ENCODE measurements at places on chromosomes 1 and 21.

DNA sequence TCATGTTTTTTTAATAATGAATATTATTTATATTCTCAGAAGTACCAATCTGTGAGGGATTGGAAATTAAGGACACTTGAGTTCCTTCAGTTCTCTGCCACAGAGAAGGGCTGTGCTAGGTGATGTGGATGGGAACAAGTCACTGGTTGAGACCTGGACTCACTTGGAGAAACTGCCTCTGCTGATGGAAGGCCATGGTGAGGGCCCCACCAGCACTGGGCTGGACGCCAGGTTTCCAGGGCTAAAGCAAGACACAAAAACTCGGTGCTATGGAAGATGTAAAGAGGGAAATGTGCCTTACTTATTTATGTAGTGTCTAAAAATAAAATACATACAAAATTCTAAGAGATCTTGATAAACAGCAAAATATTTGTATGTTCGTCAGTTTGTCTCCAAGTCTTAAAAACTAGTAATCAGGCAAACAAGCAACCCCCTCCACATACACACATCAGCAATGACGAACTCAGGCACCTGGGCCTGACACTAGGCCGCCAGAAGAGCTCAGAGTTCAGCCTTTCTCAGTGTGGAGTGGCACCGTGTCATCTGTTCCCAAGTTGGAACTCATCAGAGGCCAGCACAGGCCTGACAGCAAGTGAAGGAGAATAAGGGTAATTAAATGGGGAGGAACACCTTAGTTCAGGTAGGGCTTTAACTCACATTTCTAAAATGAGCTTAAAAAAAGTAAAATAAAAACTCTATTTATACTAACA lies 19.6 kb downstream of the SIPA1L2 start:
- DNase-seq: no peak

GRCh38 chr1:8136766-8137165 lies 110.7 kb upstream of the ERRFI1 start:
- DNase-seq: no peak

DNA sequence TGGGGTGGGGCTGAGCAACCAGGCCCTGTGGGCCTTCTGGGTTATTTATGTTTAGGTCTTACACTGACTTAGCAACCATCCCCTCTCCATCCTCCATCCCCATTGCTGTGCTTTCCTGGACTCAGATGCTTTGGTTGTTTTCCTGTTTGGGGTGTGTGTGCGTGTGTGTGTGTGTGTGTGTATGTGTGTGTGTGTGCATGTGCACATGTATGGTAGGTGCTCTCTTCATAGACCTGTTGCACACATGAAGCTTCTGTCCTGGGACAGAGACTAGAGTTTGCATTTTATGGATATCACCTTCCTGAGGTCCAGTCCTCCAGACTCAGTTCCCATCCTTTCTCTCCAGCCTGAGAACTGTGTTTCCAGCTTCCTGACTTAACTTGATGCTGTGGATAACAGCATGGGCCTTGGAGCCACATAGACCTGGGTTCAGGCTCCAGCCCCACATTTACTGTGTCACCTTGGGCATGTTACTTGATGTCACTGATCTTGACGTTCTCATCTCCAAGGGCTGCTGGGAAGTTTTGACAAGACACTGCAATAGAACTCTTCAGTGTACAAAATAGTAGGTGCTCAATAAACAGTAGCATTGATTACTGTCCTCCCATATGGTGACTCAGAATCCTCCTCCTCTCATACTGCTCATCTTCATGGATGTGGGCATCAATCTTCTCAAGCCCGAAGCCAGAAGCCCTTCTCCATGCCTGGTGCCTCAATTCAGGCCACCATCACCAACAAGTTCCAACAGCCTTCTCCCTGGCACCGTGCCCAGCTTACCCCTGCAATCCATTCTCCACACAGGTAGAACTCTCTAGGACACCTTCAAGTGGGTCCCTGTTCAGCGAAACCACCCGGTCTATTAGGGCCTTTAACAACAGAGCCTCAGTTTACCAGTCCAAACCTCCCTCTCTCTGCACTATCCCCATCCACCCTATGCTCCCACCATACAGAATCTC lies 181.8 kb upstream of the EDN2 start:
- no peak for DNase-seq

DNA sequence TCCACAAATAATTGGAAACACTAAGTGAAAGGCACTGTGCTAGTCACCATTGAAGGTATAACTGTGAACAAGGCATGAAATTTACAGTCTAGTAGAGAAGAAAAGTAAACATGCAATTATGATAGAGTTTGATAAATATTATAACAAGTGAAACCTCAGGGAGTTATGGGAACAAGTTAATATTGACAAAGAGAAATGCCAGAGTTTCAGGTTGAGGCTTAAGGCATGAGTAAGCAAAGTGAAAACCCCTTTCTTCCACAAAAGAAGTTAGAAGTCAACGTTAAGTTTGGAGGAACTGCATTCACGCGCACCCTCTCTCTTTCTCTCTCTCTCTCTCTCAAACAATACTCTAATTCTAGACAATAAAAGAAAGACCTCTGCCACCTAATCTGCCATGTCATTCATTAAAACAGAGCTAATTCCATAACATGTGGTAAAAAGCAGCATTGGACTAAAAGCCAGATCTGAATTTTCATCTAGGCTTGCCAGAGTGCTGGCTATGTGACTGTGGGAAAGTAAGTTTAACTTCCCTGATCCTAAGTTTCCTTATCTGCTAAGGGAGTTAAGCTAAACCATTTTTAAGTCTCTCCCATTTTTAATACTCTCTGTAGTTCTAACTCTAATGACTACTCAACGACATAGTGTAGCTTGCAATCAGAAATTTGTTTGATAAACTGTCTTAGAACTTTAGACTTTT lies 22.0 kb downstream of the SLC44A5 start:
- no peak for DNase-seq

DNA sequence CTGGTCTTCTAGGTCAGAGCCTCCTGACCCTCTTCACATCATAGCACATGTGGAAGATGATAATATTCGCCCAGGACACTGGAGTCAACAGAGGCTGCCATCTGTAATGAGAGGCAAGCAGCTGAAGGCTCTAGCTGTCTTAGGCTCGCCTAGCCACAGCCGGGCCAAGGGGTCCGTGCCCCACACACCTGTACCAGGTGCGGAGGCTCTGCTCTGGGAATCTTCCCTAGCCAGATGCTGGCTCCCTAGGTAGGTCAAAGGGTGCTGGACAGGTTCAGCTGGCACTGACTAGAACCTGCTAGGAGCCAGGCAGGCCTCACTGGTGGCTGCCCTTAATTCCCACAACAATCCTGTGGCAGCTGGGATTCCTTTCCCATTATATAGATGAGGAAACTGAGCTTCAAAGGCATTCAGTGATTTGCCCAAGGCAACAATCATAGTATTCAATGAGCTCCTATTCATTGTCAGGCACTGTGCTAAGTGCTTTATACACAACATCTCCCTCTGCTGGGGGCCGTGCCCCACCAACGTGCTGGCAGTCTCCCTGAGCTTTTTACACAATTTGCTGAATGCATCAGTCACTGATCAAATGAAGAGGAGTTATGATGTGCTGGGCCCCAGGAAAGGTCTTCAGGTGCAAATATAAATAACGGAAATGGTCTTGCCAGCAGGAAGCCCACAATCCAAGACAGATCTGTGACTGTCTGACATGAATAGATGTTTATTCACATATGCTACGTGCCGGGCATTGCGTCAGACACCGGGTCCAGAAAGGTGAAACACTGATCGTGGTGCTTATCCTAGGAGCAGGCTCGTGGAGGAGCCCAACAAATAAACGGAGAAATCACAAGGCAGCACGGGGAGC lies 58.0 kb downstream of the DDX20 start:
- DNase-seq: no peak

DNA sequence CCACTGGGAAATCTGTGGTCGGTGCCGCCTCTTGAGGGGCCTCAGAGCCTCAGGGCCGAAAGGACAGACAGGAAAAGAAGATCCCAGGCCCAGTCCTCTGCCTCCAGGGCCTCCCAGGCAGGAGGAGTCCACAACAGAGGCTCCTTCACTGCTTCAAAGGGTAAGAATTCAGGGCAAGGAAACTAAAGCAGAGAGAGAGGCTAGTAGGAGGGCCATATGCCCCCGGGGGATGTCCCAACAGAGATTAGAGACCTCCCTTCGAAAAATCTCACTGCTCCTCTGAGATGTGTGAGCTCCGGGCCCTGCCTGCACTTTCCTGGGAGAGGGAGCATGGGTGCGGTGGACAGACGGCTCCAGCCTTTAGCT lies 465.9 kb downstream of the NPHP4 start:
- no peak for DNase-seq

- no peak for DNase-seq
These were observed 168.2 kb downstream of the DSCAM start for GRCh38 chr21:40678681-40679284.

DNA sequence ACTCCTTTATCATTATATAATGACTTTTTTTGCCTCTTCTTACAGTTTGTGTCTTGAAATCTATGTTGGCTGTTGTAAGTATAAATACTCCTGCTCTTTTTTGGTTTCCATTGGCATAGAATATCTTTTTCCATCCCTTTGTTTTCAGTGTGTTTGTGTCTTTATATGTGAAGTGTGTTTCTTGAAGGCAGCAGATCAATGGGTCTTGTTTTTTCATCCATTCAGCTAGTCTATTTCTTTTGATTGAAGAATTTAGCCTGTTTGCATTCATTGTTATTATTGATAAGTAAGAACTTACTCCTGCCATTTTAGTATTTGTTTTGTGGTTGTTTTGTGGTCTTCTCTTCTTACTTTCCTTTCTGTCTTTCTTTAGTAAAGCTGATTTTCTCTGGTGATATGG lies 322.8 kb downstream of the PLA2G4A start:
- DNase-seq: no peak

DNA sequence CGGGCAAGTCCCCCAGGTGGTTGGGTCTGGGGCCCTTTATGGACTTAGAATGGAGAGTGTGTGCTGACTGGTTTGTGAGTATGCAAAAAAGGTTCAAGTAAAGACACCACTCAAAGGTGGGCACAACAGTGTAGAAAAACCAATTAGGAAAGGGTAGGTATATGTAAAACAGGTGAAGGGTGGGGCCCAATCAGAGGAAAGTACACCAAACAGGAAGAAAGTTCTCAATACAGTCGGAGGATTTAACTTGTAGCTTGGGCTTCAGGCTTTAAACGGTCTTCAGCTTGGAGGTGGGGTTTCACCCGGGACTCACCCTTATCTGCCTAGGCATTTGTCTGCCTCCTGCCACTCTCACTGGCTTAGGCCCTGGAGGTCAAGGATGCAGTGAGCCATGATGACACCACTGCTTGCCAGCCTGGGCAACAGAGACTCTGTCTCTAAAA lies 6.8 kb upstream of the PUM1 start:
- DNase-seq: no peak

DNA sequence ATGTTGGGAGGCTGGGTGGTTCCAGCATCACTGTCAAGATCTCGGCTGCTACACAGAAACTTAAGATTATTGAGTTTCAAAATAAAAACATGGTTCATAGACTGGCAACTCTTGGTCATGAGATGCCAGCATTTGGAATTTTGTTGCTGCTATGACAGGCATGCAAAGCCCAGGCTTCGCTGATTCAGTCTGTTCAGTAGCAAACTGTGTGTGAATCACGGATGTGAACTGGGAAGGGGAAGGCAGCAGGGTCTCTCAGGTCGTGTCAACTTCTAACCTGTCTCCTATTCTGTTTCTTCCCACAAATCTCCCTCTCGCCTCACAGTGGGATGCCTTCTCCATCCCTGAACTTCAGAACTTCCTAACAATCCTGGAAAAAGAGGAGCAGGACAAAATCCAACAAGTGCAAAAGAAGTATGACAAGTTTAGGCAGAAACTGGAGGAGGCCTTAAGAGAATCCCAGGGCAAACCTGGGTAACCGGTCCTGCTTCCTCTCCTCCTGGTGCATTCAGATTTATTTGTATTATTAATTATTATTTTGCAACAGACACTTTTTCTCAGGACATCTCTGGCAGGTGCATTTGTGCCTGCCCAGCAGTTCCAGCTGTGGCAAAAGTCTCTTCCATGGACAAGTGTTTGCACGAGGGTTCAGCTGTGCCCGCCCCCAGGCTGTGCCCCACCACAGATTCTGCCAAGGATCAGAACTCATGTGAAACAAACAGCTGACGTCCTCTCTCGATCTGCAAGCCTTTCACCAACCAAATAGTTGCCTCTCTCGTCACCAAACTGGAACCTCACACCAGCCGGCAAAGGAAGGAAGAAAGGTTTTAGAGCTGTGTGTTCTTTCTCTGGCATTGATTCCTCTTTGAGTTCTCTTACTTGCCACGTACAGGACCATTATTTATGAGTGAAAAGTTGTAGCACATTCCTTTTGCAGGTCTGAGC lies 25.5 kb downstream of the EIF2D start:
- no peak for DNase-seq

DNA sequence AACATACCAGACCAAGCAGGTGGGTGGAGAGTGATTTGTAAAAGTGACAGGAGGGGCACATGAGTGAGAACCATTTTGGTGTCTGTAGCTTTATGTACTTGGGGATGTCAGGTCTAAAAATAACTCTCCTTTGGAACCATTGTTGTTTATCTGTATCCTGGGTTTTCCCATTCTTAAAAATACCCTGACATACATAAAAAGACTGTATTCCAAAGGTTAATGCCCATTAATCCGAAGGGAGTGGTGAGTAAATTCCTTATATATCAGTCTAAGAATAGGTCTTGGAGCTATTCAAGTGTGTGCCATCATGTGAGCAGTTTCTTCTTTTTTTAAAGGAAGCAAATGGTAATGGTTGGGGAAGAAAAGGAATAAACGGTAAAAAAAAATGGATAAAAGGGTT lies 117.5 kb downstream of the TGFB2 start:
- no peak for DNase-seq

GRCh38 chr1:61887076-61887867 lies 145.0 kb downstream of the PATJ start:
- DNase-seq: no peak

All from lung microvascular endothelial cell (primary cell).